RWPE2 (cell line): ENCODE measurements at places on chromosomes 3 and 15.
A peak's percentile ranks its signal among the peaks of the same experiment; 100 is the strongest.

- DNase-seq: no peak
Measured at GRCh38 chr3:118401887-118402286, 632.8 kb downstream of the IGSF11 start.

- no peak for DNase-seq
Measured at GRCh38 chr3:151219056-151219455, 16.0 kb upstream of the GPR171 start.

- DNase-seq: no peak
Measured at GRCh38 chr3:50372349-50372748, 13.0 kb upstream of the TMEM115 start.

GRCh38 chr3:26522919-26523318, 99.7 kb upstream of the LRRC3B start:
- no peak for DNase-seq

GRCh38 chr3:177932346-177932745, 603.9 kb upstream of the KCNMB2 start:
- DNase-seq: no peak

DNA sequence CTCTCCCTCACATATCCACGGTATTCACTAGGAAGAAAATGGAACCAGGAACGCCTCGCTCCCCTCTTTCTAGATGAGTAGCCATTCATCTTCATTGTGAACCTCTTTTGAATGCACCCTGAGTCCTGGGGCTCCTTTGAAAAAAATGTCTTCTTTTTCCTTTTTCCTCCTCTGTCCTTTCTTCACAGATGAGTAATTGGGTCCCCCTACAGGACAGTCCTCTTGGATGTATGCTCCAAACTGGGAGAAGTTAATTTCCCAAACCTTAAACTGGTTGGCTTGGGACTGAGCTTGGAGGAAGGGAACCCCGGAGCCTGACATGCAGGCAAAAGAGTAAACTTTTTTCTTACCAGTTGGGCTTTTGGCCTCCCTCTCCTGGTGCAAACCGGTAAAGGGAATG, 108.8 kb downstream of the DPH6 start:
- DNase-seq: no peak

DNA sequence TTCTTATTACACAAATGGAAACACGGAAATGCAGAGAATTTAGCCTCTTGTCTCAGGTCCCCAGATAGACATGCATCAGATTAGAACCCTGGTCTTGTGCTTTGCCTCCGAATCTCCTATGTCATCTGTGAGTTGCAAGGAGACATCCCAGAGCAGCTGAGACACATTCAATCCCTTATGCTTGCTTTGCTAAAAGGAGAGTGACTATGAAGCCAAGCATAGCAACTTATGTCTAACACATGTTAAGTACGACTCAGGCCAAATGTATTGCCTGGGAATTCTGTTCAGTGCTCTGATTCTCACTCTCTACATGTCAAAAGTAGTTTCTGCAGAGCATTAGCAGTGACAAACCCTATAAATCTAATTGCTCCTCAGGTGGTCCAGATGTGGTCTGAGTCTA, 30.6 kb upstream of the LRRC3B start:
- DNase-seq: no peak

- DNase-seq: no peak
Measured at GRCh38 chr3:46435081-46435726, 28.1 kb downstream of the CCRL2 start.

DNA sequence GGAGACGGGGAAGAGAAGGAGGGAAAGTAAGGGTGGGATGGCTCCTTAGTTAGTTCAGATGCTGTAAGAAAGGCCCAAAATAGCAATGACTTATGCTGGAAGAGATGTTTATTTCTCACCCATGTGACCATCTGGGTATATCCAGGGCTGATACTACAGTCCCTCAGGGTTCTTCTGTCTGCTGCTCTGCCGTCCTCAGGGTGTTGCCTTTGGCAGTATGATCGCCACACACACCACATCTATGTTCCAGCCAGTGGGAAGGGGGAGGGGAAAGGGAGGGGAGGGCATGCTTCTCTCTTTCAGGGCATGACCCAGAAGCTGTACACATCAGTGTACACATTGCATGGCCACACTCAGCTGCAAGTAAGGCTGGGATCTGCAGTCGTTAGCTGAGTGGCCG, 10.2 kb downstream of the CD276 start:
- no peak for DNase-seq

- no peak for DNase-seq
Measured at GRCh38 chr3:48928679-48929078, 10.0 kb downstream of the ARIH2 start.

GRCh38 chr3:53843195-53844177, 2.7 kb downstream of the CHDH start:
- DNase-seq: no peak

DNA sequence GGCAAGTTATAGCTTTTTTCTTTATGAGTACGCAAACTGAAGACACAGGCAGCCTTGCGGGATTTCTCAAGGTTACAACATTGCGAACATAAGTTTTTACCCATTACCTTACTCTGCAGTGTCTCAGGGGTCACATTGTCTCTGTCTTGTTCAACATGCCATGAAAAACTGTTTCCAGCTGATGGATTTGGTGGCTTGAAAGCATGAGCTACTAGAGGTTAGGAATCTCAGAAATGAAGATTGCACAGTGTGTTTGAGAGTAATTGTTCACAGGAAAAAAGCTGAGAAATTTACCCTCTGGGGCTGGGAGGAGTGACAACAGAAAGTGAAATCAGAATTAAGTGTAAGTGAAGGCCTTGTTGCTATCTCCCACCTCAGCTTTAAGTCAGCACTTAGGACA, 568.6 kb downstream of the TAFA4 start:
- no peak for DNase-seq

GRCh38 chr3:111534701-111535100, 7.3 kb upstream of the CD96 start:
- DNase-seq: no peak

DNA sequence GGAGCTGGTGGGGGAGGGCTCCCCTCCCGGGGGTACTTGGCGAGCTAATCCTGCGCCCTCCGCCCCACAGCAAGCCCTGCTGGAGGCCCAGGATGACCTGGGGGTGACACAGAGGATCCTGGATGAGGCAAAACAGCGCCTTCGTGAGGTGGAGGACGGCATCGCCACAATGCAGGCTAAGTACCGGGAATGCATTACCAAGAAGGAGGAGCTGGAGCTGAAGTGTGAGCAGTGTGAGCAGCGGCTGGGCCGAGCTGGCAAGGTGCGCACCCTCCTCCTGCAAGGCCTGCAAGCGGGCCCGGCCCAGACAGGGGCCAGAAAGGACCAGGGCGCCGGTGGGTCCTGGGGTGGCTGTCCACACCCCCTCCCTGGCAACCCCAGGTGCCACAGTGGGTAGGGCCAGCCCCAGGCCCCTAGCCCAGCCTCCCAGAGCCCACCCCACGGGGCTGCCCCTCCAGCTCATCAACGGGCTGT, 56.5 kb downstream of the SEMA3G start:
- no peak for DNase-seq

DNA sequence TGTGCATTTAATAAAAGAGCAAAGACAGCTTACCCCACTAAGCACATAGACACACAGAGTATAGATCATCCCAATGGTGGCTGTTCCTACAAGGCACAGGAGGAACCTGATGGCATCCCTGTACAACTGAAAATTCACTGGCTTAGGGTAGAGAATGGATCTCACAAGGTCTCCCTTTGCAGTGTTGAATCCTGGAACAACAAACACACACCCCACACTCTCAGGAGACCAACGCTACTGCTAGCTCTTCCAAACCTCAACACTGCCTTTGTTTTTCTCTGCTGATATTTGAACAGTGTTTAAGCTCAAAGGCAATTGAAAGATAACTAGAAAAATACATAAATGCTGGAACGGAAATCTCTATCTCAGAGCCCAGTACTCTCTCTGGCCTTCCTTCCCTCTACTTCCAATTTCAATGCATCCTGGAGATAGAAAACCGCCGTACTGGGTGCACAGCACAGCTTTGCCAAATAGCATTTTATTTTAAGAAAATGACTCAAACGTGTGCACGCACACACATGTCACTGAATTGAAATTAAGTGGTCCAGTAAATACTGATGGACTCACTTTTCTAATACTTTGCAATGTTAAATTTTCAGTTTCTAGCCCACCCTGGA, 87.5 kb upstream of the ATP13A5 start:
- DNase-seq: no peak

DNA sequence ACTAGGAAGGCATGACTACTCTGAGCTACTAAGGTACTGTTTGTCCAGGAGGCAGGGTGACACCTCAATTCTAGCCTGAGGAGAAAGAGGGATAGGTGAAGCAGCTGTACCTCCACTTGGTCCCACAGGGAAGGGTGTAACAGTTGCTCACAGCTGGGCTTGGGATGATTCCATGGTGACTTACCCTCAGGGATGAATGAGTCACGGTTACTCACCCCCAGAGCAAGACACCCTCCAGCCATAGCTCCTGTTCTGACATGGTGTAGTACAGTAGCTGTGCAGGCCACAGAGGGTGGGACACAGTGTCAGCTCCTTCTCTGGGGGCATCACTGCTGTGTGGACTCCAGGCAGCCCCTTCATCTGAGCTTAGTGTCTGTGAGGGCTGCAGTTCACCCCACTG, 868.6 kb upstream of the SEMA6D start:
- DNase-seq: peak; percentile 76

DNA sequence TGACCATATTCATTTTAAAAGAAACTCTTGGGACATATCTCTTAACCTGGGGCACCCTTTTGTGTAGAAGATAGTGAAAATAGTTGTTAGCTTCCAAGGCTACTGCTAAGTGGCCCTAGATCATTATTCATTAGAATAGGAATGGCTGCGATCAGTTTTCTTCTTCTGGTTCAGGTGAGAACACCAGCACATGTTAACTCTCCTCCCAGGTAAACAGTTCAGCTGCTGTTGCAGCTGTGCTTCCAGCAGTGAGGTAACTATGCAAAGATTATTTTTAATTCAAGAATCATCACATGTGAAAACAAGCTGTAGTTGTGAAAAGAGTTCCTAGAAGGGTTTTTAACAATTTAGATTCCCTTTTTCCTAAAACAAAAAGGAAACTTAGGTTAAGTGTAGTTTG, 43.3 kb downstream of the ZPLD1 start:
- no peak for DNase-seq

- DNase-seq: no peak
Measured at GRCh38 chr15:63908991-63909390, 75.2 kb upstream of the HERC1 start.
